Cortex of kidney (tissue), 1 donor: ENCODE measurements at places on chromosomes 6 and 20.

DNA sequence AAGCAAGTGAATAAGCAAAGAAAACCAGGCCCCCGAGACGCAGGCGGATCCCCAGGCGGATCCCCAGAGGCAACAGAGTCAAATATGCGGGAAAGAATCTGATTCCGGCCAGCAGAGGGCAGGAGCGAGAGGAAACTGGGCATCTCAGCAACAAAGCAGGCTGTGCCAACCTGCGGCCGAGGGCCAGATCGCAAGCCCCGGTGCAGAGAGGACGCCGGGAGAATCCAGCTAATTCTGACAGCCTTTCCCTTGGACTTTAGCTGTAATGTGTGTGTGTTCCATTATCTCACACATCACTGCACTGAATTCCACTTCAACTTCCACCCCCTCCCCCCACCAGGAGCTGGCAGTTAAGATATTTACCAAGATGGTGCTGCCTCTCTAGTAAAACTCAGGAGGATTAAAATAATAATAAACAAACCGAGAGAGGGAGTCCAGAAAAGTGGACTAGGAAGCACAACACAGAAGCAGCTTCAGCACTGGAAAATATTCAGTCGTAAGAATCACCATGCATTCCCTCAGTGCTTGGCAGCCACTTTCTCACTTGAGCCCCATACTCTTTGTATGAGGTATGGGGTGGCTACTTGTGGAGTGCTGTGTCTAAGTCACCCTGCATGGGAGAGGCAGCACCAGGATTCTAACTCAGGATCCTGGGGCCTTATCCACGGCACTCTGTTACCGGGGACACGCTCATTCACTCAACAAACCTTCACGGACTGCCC is 66.2 kb upstream of the SNX9 start:
- no peak for DNase-seq

DNA sequence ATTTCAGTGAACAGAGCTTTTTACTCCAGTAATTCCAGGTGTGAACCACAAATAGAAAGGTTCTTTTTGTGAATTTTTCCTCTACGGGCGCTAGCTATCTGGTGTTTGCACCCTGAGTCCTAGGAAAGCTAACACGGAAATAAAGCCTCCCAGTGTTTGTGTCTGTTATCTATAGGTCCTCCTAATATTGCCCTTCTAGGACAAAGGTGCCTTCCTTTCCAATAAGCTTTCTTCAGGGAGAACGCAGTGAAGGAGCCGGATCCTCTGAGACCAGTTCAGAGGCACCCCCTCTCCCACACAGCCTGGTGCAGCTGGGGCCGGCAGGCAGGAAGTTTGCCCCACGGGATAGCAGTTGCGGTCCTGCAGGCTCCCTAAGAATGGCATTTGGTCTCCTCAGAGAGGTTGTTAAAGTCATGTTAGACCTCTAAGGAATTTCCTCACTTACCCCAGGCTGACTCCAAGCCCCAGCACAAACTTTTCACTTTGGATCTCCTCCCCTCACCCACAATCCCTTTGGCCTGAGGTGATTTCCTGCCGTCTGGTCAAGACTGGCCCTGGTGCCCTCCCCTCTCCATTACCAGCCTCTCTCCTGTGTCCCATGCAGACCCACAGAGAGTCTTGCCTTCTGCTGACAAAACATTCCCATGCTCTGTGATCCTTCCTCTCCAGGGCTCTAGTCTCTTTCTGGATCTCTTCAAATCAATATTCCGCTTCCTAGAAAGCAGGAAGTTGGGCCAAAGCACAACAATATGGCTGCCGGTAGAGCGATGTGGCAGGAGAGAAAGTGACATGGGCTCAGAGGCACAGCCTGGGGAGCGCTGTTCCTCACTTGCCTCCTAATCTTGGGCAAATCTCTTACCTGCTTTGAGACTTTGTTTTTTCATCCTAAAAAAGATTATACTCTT is 126.0 kb downstream of the MOXD1 start:
- DNase-seq, result no peak

DNA sequence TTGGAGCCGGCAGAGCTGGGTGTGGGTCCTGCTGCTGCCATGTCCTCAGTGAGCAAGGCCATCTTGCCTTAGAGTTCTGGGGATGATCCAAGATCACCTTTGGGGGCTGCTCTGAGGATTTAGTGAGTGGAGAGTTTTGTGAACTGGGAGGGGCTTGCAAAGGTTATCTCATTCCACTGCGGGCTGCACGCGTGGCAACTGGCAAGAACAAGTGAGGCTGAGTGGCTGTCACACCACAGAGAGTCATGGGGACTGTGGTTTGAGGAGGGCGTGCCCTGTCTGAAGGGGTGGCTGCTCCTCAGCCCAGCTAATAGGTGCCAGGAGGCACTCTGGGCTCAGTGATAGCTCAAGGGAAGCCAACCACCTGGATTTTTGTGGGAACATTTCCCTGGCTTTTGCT is 37.6 kb downstream of the TTLL9 start:
- DNase-seq, result no peak

- DNase-seq, result no peak
Observed at GRCh38 chr6:137230547-137230946, 11.4 kb upstream of the IFNGR1 start.

DNA sequence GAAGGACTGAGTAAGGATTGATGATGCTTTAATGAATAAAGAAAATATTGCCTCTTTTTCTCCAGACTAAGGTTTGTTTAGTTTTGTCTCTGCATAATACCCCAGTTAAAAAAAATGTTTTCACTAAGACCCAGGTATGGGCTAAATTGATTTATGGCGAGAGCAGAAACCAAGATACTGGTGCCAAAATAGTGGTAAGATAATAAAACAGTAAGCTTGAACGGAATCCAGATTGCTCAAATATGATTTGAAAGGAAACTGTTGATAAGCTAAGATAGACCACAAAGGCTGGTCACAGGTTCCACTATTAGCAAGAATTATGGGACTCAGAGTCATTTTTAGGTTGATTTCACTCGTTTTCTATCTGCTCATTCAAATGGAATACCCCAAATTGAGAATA is 831.2 kb downstream of the EPHA7 start:
- no peak for DNase-seq

GRCh38 chr6:40323881-40324634 is 263.1 kb downstream of the LRFN2 start:
- DNase-seq, result no peak

DNA sequence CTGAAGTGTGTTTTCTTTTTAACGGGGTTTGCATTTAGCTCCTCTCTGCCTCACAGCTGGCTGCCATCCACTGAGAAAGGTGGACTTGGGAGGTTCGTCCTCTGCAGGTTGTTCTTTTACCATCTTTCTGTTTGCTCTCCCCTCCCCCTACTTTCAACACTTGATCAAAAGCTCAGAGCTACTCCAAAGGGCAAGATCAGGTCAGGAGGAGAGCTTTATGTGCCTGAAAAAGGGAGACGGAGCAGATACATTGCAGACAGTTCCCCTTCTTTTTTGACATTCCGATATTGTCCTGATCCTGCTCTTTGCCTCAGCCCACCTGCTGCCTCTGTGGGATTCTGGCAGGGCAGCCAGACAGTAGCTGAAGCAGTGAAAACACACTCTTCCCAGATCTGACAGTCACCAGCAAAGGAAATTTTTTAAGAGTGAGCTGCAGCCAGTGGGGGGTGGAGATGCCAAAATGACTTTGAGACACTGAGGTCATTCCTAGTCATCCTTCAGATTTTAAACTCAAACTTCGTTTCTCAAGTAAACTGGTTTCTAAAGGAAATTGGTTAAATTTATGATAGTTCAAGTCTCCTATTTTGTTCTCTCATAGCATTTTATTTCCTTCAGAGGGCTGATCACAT is 26.5 kb downstream of the SMLR1 start:
- DNase-seq, result no peak

GRCh38 chr20:46580613-46581205 is 30.3 kb upstream of the OCSTAMP start:
- no peak for DNase-seq

GRCh38 chr6:149683256-149683859 is 34.5 kb downstream of the LATS1 start:
- DNase-seq, result no peak

GRCh38 chr6:133951881-133952814 is 876 bp upstream of the TBPL1 start:
- DNase-seq, result no peak

DNA sequence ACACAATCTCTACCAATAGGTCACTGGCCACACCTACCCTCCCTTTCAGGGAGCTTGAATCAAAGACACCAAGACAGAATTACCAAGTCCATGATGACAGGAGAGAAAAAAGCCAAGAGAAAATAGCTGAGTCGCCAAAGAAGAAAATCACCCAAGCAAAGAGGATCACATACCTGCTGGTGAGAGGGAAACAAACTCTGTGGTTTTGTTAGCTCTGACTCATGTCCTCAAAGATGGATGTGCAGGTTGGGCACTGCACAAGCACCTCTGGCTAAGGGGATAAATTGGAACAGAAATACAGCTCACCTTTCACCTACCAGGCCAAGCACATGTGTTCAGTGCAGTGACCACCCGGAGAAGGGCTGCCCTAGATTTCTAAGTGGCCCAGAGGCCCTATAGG is 114.8 kb downstream of the TFAP2A start:
- DNase-seq, result no peak

DNA sequence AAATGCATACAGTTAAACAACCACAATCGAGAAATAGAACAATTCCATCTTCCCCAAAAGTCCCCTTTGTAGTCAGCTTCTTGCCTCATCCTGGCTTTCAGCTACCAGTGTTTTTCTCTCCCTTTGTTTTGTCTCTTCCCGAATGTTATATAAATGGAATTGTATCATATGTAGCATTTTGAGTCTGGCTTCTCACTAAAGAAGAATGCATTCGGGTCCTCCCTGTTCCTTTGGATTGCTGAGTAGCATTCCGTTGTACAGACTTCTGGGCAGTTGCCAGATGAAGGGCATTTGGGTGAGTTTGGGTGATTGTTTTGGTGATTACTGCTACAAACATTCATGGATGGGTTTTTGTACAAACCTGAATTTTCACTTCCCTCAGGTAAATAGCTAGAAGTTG is 27.8 kb downstream of the PRPH2 start:
- no peak for DNase-seq

DNA sequence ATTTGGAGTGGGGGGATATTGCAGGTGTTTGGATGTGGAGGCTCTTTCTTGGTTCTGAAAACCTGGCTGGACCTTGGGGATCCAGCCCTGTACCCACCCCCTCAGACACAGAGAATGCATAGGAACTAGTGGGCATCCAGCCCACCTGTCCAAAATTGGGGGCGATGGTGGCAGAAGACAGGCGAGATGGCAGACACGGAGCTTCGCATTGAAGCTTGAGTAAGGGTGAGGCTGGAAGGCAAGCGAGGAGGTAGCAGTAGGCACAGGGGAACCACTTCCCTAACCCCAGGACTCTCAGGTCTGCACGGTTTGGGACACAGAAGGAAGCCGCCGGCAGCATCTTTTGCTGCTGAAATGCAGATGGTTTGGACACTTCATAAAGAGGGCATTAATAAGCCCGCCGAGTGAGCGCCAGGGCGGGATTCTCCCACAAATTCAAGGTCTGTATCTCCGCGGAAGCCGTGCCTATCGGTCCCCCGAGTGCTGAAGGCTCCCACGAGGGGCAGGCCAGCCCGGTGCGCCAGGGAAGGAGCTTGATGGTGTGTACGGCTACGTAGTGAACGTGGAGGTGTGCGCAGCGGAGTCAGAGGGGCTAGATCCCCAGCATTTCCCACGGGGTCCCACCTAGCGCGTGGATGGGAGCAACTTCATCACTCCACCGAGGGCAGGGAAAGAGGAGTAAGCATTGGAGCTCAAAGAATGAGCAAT is 1.6 kb upstream of the FOXA2 start:
- no peak for DNase-seq

- no peak for DNase-seq
Observed at GRCh38 chr6:47581591-47581990, 104.0 kb downstream of the CD2AP start.

DNA sequence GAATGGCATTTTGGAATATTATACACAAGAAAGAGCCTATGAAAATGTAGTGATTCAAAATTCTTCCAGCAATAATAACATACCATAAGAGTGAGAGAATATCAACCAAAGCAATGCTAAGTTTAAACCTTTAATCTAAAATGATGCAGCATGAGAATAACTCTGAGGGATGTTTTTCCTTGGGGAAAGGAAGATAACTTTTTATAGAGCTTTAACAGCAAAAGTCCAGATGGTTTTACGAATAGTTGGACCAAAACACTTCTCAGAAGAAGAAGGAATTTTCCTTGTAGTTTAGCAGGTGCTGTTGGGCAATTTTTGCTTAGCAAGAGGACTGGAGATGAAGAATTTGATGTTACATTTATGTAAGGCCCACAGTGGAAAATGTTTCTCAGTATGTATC is 1503.2 kb downstream of the HACE1 start:
- no peak for DNase-seq

DNA sequence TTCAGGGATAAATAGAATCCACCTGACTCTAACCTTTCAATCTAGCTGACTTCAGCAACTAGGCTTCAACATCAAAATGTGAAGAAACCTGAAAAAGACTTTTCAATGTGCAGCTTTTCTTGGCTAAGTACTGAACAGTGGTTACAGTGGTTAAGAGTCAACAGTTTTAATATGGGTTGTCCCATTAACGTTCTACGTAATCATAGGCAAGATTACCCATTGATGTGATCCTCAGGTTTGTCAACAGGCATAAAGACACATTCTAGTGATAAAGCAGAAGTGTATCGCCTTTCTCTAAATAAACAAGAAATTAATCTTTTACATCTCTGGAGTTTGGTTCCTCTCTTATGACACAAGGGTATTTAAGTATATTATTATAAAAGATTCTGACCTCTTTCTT is 154.1 kb upstream of the RUNX2 start:
- no peak for DNase-seq

DNA sequence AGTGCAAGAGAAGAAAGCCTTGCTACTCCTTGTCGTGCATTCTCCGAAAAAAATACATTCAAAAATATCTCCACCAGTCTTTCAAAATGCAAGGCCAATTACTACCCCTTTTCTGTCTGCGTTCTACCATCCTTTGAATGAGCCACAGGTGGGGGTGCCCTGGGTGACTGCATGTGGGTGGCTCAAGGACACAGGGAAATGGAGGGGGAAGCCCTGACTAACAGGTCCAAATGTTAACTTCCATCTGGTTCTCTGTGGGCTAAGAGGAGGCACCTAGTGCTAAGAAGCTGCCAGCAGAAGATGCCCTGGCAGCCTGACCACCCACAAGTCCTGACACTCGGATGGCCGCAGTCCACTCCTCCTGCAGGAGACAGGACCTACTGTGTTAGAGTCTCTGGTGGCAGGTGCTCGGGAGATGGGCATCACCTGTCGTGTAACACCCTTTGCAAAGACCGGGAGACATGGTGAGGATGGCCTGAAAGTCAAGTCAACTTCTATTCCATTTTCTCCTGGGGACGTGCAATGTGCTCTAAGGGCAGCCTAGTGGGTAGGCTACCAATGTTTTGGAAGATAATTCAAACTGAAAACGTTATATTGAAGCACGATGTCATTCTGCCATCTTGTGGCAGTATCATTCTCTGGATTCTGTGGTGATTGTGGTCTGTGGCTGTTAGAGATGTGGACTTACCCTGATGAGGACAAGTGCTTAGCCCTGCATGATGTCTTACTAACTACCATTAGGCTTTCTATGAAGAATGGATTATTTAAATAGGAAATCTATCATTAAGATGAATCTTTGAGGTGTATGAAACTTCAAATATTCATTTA is 27.4 kb upstream of the IGF2R start:
- DNase-seq, result no peak
